Cerebellar nuclear complex (tissue), 1 donor: ENCODE measurements at places on chromosomes 2 and 18.

- no peak for DNase-seq
These were observed 31.5 kb upstream of the PDIA6 start for GRCh38 chr2:10844097-10844496.

DNA sequence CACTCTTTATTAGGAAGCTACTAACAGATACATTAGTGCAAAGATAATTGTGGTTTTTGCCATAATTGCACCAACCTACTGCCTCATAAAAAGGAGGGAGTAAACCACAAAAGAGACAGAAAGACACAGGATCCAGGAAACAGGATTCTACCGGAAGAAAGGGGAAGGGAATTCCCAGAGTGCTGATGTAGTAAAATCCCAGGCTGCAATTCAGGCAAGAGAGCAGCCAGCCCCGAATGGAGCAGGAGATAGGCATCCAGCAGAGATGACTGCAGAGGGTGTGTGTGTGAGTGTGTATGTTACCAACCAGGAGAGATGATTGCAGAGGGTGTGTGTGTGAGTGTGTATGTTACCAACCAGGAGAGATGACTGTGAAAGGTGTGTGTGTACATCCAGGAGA lies 84.4 kb downstream of the KCNS3 start:
- no peak for DNase-seq

DNA sequence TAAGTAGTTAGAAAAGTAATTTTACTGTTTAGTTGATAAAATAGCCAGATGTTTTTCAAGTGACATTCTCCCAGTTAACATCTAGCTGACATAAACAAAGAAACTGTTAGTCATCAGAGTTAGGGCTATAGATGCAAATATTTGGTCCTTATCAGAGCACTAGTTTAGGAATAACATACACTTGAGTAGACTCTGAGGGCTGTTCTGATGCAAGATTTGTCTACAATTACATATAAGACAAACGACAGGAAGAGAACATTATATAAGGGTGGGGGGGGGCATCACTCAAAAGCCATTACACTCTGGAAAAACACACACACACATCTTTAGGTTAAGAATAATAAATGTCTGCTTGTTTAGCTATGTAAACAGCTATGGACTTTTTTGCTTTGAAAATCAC lies 554.4 kb upstream of the LRRTM1 start:
- DNase-seq: no peak

GRCh38 chr18:22741318-22741717 lies 191.8 kb upstream of the RBBP8 start:
- DNase-seq: no peak

GRCh38 chr2:7007846-7008741 lies 90.9 kb downstream of the RNF144A start:
- DNase-seq: no peak

DNA sequence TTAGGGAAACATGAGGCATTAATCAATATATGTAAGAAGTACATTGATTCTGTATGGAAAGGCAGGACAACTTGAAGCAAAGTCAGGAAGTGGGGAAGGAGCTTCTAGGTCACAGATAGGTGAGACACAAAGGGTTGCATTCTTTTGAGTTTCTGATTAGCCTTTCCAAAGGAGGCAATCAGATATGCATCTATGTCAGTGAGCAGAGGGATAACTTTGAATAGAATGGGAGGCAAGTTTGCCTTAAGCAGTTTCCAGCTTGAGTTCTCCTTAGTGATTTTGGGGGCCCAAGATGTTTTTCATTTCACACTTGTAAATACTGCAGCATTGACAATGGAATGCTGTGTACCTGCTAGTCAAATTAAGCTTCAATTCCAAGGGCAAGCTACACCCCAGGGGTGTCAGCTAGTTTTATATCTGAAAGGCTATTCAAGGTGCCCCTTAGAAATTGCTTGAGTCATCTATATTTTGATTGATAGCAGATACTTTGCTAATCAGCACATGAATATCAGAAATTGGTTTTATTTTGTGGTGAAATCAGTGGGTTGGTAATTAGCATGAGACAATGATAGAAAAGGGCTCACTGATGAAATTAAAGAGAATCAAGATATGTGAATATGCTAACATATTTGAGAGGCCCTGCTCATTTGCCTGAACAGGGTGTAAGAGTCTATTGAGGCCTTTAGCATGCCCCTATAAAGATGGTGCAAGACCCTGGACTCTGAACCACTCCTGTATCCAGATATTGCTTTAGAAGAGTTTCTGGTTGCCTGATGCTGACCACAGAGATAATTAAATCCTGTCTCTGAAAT lies 131.5 kb downstream of the TMEM17 start:
- DNase-seq: no peak

DNA sequence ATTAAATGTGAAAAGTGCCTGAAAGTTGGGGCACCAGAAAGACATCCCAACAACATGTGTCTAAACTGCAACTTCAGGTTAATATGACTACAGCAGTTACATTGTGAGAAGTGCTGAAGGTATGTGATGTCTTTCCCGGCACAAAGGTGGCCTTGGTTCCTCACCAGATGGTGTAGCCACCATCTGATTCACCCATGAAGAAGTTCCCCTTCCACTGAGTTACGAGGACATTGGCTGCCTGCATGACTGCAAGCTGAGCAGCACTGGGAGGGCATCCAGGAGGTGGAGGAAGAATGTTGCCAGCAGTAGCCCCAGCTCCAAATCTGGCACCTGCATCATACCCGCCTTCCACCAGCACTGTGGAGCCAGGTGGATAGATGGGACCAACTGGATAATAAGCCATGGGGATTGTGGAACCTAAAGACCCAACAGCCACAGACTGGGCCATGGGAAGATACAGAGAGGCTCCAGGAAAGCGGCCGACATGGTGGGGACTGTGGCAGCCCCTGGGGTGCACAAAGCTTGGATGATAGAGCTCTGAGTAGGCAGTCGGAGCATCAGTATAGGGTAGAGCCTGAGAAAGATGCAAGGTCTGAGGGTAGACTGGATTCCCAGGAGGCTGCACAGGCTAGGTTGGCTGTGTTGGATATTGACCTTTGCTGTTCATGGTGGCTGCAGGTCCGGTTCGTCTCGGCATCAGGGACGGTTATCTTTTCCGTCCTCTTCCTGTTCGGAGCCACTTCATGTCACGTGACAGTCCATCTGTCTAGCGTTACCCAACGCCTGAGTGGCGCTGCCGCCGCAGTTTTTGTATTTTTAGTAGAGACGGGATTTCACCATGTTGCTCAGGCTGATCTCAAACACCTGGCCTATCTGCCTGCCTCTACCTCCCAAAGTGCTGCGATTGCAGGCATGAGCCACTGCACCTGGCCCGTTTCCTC lies 36.9 kb downstream of the SUMO1 start:
- DNase-seq: no peak

DNA sequence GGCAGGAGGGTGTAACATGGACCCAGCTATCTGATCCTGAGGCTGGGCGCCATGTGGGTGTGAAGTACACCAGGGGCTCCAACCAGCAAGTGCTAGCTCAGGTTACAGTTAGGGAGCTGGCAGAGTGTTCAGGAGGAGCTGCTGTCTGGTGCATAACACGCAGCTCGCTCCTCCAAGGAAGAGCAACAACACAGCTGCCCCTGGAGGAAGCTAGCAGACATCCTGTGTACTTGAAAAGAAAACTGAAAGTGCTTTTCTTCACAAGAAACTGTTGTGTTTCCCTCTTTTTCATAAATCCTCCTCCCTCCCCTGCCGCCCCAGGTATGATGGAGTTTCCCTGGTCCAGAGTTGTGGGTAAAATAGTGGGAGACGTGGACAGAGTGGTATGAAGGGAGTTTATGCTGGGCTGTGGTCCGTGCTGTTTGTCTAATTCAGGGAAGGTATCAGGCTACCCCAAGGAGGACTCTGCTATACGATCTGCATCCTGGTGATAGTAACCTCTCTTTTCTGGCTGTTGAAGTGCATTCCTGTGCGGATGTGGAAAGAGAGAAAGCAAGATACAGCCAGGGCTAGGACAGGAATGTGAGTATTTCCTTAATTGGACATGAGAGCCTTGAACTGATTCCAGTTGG lies 6.1 kb upstream of the LBH start:
- no peak for DNase-seq

GRCh38 chr2:169782513-169782912 lies 16.2 kb upstream of the SSB start:
- no peak for DNase-seq

- no peak for DNase-seq
These were observed 187.6 kb upstream of the HNMT start for GRCh38 chr2:137776697-137777096.

DNA sequence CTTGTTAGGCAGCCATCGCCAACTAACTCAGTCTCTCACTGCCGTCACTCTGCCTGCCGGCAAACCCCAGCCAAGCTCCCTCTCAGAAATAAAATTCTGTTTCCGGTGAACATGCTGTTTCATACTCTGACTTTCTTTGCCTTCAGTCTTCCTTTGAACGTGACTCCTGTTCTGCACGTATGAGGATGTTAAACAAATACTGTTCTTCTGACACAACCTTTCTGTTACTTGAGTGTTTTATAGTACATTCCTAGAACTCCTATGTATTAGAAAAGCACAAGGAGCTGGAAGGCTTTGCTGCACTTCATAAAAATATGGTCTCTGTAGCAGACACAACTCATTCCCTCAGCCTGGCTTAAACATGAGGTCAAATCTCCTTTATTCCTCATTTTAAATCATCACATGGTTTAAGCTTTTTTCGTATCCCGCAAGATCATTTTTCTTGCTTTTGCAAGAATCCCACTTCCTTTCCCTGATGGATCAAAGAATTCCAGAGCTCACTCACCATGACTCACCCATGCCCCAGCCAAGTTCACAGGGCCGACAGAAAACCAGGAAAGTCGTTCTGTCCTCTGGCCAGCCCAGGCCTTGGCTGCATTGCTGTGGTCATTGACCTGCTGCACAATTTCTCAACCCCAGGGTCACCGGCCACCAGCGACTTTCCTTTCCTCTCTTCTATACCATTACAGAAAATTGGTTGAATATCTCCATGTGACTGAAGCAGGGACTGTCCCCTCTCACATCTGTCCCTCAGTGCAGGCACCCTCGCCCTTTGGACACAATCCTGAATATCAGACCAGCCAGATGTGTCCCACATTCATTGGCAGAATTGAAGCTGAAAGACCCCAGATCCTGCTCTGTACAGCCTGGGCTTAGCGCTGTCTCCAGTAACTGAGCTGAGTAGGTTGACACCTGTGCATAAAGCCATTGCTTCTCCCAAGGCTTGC lies 183.1 kb upstream of the ARL4C start:
- no peak for DNase-seq

DNA sequence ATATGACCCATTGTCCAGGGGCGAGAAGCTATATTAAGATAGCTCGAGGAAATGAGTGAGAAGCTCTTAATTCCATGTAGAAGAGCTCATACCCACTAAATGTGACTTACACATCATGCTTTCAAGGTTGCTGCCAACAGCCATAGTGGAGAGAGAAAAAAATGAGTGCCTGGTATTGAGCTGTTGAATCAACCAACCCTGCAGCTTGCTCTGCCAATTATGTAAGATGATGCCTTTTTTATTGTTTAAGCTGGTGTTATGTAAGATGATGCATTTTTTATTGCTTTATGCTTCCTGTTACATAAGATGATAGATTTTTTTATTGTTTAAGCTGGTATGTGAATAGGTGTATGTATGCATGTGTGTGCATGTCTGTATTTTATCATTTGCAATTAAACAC lies 228.2 kb downstream of the CCDC178 start:
- no peak for DNase-seq
